ENCODE measurements at places on chromosomes 2 and 18. TPM values are rescaled to one million over a fixed set of nuclear protein-coding genes. Genes with fewer than 3 reads are reported as not detected.

- no peak for DNase-seq
Measured at GRCh38 chr2:206801418-206802189, 36.2 kb downstream of the FASTKD2 start.

The ACKR3 gene
- polyA plus RNA-seq: 24.9 TPM

DNA sequence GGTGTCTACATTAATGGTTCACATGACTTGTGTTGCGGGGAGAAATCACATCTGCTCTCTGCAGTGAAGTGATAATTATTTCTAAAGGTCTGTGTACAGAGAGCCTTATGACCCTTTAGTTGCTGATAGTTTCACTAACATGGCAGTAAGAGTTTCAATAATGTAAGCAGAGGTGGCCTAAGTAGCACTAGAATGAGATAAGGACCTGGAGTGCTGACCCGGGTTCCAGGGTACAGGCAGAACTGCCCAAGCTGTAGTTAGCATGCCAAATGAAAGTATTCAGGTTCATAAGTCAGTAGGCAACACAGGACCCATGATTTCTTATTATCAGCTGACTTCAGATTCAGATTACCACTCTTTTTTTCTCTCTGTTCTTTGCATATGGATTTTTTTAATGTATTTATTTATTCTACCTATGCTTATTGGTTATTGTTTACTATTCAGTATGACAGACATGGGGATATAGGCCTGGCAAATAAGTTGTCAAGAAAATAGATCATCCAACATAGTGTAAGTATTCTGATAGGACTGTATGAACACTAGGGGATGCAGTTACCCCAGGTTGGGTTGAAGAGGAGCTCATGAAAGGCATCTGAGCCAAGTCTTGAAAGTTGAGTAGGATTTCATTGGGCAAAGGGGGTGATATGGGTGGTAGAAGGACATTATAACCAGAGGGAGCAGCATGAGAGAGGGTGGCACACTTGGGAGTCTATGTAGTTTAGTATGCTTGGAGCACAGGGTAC is 105.2 kb downstream of the CCDC85A start:
- no peak for DNase-seq

DNA sequence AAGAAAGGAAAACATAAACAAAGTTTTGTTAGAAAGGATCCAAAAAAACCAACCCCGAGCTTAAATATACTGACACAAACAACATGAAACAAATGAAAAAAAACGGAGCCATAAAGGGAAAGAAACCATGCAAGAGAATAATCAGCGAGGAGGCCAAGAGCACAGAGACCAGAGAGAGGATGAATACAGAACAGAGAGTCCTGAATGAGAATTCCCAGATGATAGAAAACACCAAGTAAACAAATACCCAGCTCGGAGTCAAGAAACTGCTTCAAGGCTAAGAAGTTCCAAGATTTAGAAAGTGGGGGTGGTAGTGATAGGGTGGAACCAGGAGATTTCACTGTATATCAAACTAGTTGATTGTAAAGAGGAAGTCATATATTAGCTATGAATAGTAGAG is 313.3 kb downstream of the OSR1 start:
- DNase-seq: no peak

The PARD6G gene
- 5.2 TPM for polyA plus RNA-seq

DNA sequence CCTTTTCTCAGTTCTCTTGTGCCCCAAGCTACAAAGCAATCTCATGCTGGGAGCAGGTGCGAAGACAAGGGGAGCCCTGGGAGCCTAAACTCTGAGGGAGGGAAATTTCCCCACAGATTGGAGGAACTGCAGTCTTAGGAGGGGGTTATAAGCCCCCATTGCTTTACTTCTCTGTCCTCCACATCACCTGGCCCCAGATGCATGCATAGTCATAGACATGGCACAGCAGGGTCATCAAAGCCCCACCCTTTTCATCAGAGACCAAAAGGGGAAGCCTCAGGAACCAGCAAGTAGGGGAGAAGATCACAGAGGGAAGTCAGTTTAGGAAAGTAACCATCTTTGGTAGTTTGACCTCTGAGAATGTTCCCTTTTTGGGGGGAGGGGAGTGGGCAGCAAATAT is 33.7 kb downstream of the LANCL1 start:
- no peak for DNase-seq

DNA sequence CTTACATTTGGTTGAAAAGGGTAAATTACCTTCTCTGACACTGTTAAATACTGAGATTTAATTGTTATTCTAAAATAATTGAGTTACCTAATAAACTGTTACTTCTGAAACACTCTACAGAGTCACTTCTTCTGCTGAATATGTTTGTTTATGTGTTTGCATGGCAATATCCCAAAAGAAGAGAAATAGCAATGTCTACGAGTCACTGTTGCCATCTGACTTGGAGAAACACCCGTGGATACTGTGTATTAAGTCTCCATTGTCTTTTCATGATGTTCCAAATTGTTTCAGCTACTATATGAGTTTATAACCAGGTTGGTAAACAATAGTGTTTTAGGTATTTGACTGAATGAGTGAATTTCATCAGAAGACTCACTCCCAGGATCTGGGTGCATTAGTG is 754.2 kb upstream of the ID2 start:
- no peak for DNase-seq

The L3MBTL4 gene
- 1.4 TPM for polyA plus RNA-seq

The EVX2 gene
- polyA plus RNA-seq: not detected

DNA sequence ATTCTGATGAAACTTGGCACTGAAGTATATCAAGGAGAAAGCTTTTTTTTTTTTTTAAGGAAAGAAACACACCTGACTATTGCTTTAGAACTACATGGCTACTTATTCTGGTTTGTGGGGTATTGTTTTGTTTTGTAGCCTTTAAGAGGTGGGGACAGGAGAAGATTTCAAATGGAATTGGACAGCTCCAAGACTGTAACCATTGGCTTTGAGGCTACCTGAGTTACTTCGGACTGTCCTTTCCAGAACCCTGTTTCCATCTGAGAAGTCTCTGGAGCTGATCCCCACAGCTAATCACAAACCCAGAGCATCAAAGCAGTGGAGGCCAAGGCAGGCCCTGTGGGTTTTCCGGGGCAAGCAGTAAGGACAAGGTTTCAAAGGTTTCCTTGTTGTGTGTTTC is 4.7 kb downstream of the CDC42EP3 start:
- DNase-seq: no peak

DNA sequence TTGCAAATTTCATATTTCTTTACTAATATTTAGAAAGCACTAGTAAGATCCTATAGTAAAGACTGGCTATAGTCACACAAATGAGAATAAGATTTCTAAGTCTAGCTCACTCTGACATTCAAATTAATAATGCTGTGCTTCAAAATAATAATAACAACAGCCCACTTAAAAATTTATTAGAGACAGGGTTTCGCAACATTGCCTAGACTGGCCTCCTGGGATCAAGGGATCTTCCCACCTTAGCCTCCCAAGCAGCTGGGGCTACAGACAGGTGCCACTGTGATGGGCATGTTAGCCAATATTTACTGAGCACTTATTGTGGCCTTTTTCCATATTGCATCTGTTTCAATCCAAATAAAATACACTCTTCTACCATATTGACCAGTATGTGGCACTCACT is 96.1 kb downstream of the PIEZO2 start:
- no peak for DNase-seq

- DNase-seq: no peak
Measured at GRCh38 chr18:68449292-68449691, 265.6 kb downstream of the TMX3 start.

DNA sequence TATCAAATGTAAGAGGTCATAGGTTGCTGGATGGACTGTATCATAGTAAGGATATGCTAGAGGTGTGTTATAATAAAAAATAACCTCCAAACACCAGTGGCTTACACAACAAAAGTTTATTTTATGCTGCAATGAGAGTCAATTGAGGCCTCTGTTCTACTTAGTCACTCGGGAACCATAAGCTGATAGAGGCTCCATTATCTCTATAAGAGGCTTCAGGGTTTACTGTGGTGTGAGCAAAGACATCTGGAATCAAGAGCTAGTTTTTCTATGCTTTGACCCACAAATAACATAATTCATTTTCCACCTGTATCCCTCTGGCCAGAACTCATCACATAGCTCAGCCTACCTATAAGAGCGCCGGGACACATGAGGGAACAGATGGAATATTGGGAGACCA is 47.5 kb upstream of the NEMP2 start:
- no peak for DNase-seq

GRCh38 chr2:216653931-216654365 is 20.7 kb downstream of the IGFBP2 start:
- no peak for DNase-seq

The GALR1 gene
- 0.01 TPM for polyA plus RNA-seq

The ARL5A gene
- polyA plus RNA-seq: 21.7 TPM

- DNase-seq: no peak
Measured at GRCh38 chr2:147639891-147640290, 204.9 kb upstream of the ACVR2A start.

The ZEB2 gene
- 107 TPM for polyA plus RNA-seq

The HOXD9 gene
- polyA plus RNA-seq: 7.6 TPM

The VSNL1 gene
- polyA plus RNA-seq: 4.9 TPM

- DNase-seq: no peak
Measured at GRCh38 chr2:26068602-26069298, 34.9 kb downstream of the RAB10 start.

- DNase-seq: no peak
Measured at GRCh38 chr2:176133389-176133788, 3.9 kb downstream of the HOXD8 start.

DNA sequence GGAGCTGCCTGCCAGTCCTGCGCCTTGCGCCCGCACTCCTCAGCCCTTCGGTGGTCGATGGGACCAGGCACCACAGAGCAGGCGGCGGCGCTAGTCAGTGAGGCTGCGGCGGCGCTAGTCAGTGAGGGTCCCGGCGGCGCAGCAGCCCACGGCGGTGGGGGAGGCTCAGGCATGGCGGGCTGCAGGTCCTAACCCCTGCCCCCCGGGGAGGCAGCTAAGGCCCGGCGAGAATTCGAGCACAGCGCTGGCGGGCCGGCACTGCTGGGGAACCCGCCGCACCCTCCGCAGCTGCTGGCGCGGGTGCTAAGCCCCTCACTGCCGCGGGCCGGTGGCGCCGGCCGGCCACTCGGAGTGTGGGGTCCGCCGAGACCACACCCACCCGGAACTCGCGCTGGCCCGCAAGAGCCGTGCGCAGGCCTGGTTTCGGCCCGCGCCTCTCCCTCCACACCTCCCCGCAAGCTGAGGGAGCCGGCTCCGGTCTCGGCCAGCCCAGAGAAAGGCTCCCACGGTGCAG is 867.4 kb downstream of the DSC3 start:
- no peak for DNase-seq

DNA sequence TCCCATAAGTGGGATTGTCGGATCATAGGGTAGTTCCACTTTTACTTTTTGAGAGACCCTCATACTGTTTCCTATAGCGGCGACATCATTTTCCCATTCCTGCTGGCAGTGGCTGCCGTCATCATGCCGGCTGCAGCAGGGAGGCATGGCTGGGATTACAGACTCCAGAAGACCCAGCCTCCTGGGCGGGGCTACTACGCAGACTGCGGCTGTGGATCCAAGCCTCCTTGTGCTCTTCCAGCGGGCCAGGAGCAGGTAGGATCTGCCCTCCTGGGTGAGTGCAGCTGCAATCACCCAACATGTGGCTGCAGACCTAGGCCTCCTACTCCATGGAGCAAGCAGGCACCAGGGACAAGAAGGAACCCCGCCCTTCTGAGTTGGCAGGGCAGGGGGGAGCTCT is 359.2 kb downstream of the GALR1 start:
- no peak for DNase-seq

The SKOR2 gene
- not detected for polyA plus RNA-seq

DNA sequence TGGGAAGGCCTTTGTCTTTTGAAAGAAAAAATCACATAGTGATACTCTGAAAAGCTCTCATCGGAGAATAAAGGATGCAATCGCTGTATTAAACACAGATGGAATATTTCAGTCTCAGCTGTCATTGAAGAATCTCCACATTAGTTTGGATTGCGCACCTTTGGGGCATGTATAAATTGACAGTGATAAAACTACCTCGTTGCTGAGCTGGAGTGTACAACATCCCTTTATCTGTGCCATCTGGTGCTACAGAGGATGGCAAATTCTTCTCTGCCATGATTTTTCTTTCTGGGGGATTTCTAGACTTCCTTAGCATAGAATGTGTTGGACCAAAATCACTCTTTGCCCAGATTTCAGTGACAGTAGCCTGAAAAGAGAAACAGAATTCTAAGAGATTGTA is 185.3 kb downstream of the PARD3B start:
- no peak for DNase-seq

DNA sequence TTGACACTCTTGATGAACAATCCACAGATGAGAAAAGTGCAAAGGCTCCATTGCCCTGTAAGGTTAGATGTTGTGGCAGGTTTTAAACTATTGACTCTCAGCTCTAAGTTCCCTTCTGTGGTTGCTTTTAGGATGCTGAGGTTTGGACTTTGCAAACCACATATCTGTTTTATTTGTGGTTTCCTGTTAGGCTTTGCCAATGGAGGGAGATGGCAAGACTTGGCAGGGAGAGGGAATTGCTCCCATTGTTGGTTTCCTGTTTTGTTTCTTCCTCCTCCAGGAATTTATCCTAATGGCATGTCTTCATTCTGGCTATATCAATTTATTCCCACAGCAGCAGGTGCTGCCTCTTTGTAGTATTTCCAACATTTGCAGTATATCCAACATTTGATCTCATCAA is 772.3 kb downstream of the LRRTM4 start:
- DNase-seq: no peak

DNA sequence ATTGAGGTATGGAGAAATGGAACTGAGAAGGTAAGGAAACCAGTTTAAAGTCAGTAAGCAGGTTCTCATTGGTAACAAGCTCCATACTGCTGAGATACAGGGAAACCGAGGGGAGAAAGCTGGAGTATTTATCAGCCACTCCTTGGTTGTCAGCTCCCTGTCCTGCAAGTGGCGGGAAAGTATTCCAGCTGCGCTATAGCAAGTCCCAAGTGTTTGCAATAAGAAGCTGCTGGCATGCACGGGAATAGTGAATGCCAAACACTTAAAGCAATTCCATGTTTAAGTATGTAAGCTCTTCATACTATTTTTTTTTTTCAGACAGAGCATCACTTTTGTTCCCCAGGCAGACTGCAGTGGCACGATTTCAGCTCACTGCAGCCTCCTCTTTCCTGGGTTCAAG is 1601.1 kb downstream of the SUCLG1 start:
- DNase-seq: peak; percentile 24

The ITGA4 gene
- 20.5 TPM for polyA plus RNA-seq

The FIGN gene
- 2.0 TPM for polyA plus RNA-seq

GRCh38 chr2:127423478-127423843 is 5.2 kb downstream of the PROC start:
- no peak for DNase-seq

GRCh38 chr18:48728204-48728833 is 189.5 kb downstream of the CTIF start:
- DNase-seq: no peak
